ENCODE measurements at places on chromosomes 2 and 18.
A peak's percentile ranks its signal among the peaks of the same experiment; 100 is the strongest.

GRCh38 chr2:100982431-100982861, 19.6 kb upstream of the RPL31 start:
- DNase-seq: no peak

DNA sequence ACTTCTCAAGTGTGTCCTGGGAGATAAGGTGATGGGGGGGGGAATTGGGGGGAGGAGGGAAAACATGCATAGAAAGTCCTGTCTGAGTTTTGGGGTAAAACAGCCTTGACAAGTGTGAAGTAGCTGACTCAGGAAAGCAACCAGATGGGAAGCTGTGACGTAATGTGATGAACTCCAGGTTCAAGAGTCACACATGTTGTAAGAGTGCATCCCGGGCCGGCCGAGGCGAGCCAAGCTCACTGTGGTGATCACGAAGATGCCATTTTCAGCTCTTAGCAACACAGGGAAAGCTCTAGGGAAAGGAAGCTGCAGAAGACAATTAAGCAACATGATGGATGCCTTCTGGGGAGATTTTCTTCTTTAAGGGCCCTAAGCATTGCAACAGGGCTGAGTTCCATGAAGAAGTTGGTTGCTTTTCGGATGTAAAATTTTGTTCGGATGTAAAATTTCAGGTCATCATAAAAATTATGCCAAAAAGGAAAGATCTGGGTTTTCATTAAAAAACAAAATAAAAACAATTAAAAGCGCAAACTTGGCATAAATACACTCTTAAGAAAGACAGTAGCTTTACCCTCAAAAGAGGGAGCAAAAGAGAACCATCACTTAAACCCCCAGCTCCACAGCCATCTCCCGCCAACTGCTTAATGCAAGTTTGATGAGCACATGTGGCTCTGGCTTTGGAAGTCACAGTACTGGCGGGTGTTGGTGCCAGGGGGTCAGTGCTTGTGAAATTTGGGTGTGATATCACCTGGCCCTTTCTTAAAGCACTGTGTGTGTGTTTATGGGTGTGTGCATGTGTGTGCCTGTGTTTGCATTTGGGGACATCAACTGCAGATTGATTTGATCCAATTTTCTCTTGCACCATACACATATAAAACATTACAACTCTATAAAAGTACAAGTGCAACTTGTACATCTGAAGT, 19.1 kb downstream of the SERTAD2 start:
- DNase-seq: no peak

- no peak for DNase-seq
Observed at GRCh38 chr2:42076357-42077225, 28.8 kb downstream of the PKDCC start.

- no peak for DNase-seq
Observed at GRCh38 chr2:44570271-44570670, 208.5 kb downstream of the CAMKMT start.

- DNase-seq: no peak
Observed at GRCh38 chr18:32389858-32390257, 80.8 kb downstream of the GAREM1 start.

DNA sequence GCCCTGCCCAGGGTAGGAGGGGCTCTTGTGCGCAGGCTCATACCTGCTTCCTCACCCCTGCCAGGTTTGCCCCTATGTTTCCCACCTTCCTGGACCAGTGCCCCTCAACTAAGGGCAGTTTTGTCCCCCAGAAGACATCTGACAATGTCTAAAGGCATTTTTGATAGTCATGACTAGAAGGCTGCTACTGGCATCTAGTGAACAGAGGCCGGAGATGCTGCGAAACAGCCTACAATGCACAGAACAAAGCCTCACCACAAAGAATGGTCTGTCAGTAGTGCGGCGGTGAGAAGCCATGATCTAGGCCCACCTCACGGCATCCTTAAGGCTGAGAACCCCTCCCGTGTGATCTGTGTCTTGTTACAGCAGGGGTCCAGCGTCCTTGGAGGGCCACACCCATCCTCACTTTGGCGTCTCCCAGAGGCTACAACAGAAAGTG, 96.0 kb downstream of the TMEM17 start:
- DNase-seq: peak; percentile 24

DNA sequence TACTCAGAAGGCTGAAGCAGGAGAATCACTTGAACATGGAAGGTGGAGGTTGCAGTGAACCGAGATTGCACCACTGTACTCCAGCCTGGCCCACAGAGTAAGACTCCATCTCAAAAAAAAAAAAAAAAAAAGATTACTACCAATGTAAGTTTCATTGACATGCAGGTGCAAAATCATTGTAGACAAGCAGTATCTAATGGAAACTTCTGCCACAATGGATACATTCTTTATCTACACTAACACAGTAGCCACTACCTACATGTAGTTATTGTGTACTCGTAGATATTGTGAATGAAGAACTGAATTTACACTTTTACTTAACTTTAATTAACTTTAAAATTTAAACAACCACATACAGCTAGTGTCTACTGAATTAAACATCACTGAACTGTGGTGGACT, 10.6 kb downstream of the PPP3R1 start:
- no peak for DNase-seq

GRCh38 chr18:75064513-75064905, 144.4 kb downstream of the PTGR3 start:
- no peak for DNase-seq

GRCh38 chr2:12501469-12502158, 215.1 kb upstream of the TRIB2 start:
- DNase-seq: peak; percentile 50

DNA sequence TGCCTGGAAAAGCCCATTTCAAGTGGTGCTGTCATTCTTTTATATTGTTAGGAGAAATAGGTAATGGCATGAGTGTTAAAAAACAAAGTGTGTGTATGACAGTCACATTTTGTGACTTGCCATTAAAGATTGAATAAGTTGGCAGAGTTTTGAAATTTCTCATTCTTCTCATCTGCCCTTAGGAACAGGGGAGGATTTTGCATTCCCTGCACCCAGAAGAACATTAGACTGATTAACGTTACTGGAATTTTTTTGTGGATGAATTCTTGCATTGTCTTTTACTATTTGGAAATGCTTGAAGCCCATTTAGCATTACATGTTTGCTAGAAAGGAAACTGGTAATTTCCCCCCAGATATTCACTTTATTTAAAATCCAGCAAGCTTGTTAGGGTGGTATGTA, 162.2 kb downstream of the BABAM2 start:
- peak; percentile 45 for DNase-seq

- DNase-seq: peak; percentile 45
Observed at GRCh38 chr18:76621782-76622495, 126.9 kb upstream of the ZNF516 start.

DNA sequence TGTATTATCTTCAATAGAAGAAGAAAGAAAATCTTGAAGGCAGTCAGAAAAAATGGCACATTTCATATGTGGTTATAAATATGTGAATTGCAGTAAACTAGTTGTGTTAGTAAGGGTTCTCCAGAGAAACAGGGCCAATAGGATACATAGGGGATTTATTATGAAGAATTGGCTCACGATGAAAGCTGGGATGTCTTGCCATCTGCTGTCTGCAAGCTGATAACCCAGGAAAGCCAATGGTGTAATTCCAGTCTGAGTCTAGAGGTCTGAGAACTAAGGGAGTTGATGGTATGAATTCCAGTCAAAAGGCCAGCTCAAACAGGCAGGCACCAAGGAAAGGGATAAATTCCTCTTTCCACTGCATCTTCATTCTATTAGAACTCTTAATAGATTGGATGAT, 362.4 kb downstream of the KCNJ3 start:
- no peak for DNase-seq

DNA sequence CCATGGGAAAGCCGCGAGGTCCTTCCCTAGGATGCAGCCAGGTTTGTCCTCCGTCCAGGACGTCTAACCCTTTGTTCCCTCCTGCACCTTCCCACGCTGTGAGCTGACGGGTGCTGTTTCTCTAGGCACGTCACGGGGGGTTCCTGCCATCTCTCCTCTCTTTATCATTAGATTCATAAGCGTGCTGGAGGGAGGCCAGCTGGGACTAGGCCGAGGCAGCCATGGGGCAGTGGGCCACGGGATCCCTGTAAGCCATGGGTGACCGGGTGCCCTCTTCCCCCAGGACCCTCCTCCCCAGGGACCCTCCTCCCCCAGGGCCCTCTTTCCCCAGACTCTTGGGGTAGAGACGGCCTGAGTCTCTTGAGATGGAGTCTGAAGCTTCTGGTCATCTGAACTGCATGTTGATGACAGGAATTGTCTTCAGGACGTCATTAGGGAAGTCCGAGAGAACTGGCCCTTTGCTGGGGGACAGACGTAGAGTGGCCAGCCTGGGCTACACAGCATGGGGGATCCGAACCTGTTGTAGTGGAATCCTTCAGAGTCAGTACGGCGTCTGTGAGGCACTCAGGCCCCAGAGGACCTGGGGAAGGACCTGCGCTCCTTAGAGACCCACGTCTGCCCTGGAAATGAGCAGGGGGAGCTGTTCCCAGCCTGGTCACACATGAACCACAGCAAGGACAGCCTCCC, 108.1 kb downstream of the TPO start:
- no peak for DNase-seq

GRCh38 chr18:9097349-9097748, 5.2 kb upstream of the NDUFV2 start:
- DNase-seq: no peak

DNA sequence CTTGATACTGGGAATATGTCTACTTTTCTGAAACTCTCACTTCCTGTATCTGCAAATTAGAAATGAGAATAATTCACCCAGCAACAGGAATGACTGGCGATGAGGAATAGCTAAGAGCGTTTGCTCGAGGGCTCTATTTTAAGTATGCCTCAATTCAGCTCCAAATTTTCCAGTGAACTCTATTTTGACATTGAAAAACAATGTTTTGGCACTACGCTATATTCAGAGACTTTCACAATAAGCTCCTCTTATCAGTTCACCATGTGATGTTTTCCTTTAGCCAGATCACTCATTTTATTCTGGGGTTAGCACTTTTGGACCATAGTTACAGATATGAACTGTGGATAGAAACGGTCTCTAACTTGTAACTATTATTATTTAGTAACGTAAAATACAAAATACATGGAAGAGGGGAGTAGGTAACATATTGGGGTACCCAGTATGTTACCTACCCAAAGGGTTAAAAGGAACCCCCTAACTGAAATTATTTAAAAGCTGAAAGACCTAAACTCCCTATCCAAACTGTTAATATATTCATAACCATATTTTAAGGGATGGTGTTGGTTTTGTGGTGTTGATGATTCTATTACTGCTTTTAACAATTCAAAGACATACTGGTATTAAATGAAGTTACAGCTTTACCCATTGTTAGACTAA, 28.1 kb downstream of the SLC40A1 start:
- DNase-seq: no peak

DNA sequence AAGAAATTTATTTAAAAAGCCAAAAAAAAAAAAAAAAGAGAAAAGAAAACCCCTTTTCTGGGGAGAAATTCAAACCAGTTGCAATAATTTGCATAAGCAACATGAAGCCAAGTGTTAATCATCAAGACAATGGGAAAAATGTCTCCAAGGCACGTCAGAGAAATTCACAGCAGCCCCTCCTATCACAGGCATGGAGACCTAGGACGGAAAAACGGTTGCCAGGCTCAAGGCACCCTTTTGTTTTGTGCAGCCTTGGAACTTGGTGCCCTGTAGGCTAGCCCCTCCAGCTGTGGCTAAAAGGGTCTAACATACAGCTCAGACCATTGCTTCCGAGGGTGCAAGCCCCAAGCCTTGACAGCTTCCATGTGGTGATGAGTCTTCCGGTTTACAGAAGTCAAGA, 509.2 kb upstream of the SOX11 start:
- DNase-seq: no peak

Data from SK-MEL-5 (cell line).